ENCODE measurements at places on chromosomes 16 and 17.

DNA sequence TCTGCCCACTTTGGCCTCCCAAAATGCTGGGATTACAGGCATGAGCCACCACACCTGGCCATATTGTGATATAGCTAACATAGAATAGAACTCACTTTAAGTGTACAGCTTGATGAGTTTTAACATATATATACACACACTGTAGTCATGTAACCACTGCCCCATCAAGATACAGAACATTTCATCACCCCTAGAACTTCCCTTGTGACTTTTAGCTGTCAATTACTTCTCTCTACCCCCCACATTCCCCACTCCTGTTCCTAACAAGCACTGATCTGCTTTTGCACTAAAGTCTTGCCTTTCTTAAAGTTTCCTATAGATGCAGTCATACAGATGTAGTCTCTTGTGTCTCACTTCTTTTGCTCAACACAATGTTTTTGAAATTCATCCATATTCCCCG lies 93.1 kb downstream of the PITPNC1 start:
- no peak for DNase-seq

DNA sequence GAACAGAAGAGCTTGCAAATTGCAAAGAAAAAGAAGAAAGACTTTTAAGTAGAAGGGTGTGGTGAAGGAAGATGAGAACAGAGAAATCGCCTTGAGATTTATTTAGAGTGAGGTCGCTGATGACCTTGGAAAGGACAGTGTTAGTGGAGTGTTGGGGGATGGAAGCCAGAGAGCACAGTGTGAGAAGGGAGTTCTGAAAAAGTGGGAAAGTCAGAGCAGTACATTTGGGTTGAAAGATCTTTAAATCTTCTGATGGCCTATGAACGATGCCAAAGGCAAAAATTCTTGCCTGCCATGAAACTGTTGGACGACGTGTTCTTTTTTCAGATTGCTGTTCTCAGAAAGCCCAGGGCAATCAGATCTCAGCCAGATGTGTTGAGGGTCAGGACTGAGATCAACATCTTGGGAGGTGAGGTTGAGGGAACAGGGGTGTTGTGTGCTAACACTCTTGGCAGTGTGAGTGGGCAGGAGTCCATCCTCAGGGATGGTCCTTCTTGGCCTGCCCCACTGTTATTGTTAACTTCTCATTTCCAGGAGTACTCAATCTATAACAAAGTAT lies 330.1 kb downstream of the MAP2K6 start:
- DNase-seq: no peak

- DNase-seq: no peak
Observed at GRCh38 chr17:44778656-44779210, 19.9 kb downstream of the ADAM11 start.

DNA sequence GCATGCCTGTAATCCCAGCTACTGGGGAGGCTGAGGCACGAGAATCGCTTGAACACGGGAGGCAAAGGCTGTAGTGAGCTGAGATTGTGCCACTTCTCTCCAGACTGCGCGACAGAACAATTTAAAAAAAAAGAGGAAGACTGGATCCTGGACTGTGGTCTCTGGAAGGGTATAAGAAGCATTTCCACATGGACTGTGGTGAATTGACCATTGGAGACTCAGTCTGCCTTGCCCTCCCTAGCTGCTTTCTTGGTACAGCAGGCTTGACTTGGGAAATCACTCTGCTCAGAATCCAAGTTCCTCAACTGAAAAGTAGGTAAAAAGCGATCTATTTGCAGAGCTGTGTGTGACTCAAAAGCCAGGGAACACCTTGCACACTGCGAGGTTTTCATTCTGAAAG lies 1.0 kb upstream of the MGRN1 start:
- no peak for DNase-seq

GRCh38 chr16:28192806-28193529 lies 18.8 kb downstream of the XPO6 start:
- DNase-seq: no peak

- DNase-seq: no peak
Observed at GRCh38 chr17:4663711-4664110, 22.2 kb upstream of the ALOX15 start.

DNA sequence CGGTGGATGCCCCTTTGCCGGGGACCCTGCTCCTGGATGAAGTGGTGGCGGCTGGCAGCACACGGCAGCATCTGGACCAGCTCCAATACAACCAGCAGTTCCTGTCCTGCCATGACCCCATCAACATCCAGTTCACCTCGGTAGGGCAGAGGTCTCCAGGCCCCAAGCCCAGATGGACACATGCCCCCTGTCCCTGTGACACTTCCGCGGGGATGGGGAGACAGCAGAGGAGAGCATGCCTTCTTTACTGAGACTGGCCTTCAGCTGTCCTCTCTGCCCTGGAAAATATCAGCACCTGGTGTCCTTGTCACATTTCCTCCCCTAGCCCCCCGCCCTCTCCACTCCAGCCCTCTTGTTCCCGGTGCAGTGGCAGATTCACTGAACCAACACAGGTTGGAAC lies 6.2 kb downstream of the CHAD start:
- no peak for DNase-seq

DNA sequence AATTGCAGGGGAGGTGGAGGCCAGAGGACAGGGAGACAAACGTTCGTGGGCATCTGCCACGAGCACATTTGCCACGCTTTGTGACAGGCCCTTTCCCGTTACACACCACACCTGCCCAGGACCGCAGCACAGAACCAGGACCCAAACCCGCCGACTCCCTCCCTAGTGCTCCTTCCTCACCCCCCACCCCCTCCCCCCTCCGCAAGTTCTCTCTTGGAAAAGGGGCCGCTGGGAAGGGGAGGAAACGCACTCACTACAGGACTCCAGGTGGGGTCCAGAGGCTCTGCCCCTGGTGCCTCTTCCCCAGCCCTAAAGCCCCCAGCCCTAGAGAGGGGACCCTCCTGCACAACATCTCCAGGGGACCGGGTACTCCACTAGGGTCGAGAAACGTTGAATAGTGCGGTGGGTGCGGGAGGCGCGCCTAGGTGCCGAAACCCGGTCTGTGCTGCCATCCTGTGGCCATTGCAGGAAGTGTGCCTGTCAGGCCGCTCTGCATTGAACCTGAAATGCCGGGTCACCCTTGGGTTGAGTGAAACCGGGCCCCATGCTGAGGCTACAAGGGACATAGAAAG lies 21.9 kb upstream of the EIF1 start:
- peak; percentile 17 for DNase-seq

- no peak for DNase-seq
Observed at GRCh38 chr17:56011406-56012131, 141.7 kb upstream of the ANKFN1 start.

- DNase-seq: no peak
Observed at GRCh38 chr17:48818361-48818841, 1.4 kb upstream of the TTLL6 start.

DNA sequence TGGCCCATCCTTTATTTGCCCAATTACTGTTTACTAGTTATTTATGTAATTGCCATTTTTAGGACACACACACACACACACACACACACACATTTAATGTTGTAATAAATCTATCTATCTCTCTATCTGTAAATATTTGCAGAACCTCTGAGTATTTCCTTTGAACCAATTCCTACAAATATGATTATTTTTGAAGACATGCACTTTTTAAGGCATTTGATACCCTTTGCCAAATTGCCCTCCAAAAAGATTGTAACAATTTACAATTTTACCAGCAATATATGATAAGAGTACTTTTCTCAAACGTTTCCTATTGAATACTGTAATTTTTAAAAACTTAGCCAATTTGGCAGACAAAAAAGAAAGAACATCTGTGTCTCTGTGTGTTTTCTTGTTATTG lies 143.8 kb upstream of the FOXF1 start:
- no peak for DNase-seq

DNA sequence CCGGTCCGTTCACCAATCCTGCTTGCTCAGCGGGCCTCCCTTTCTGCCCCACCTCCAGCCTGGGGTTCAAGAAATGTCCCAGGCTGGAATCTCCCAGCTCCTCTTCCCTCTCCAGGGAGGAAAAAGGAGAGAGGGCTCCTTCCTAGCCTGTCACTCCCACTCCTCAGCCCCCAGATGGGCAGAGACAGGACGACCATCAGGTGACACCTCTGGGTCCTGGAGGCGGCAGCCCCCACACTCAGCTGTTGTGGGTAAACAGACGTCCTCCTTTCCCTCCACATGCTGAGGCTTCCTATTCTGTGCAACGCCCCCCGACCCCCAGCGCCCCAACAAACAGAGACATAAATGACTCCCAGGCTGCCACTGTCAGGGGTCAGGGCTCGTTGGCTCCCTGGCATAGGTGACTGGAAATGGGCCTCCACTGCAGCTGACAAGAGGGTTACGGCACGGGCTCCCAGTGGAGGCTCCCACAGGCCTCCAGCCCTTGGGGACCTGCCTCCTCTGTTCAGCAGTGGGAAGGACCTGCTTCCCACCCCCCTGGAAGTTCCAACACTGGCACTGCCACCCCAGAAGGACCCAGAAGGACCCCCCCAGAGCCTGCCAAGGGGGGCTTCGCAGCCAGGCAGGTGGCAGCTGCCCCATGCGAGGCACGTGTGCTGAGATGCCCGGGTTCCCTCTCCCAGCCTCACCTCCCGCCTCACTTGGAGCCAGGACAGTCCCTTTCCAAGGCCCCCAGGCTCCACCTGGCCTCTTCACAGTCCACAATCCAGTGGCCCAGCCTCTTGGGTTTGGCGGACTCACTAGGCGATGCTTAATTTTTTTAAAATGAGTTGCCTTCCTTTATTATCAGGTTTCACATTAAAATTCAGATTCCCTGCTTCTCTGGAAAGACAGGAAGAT lies 232.3 kb downstream of the KATNIP start:
- DNase-seq: no peak

DNA sequence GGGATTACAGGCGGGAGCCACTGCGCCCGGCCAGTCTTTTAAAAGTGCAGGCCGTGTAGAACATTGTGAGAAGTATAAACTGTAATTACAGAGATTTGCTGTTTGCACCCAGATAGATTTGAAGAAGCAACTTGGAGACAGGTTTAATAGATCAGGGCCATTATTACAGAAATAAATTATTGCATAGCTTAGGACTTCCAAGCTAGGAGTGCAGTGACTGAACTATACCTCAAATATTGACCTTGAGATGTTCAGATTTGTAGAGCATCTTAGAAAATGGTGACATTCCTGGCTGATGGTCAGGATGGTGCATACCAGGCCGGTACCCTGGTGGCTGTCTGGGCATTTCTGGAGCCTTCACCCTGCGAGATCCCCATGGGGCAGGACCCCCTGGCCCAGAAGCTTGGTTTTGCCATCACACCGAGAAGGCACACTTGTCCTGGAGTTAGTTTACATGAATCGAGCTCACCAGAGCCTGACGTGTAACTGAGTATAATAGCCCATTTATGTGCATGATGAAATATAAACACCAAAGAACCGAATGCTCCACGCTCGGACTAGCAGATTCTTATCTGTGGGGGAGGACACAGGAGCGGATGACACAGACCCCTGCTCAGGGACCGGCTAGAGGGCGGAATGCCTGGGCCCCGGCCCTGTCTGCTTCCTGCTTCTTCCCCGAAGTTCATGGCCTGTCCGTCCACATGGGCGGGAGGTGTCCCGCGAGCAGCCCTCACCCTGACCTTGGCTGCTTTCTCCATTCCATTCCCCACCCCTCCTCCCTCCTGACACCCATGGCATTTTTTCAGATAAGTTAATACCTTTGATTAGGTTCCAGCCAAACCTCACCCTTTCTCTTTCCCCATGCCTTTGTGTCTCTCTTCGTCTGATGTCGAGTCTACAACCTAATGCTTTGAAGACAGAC lies 32.1 kb downstream of the CCDC40 start:
- no peak for DNase-seq

GRCh38 chr16:67100569-67101310 lies 9.0 kb upstream of the PHAF1 start:
- no peak for DNase-seq

- no peak for DNase-seq
Observed at GRCh38 chr16:10077861-10078260, 104.4 kb downstream of the GRIN2A start.

DNA sequence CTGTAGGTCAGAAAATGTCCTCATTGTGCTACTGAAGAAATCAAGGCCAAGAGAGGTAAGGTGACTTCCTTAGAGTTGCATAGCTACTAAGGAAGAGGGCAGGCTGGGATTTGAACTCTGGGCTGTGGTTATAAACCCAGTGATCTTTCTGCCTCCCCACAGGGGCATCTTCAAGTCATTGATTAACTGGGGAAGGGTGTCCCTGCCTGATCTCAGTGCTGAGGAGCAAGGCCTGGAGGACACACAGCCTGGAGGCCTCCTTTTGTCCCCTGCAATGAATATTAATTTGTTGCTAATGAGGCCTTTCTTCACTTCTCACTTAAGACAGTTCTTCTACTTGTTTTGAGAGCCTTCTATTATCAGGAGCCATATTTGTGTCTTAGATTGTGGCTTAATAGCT lies 83.8 kb downstream of the KATNIP start:
- DNase-seq: no peak

GRCh38 chr17:49757151-49757777 lies 6.7 kb downstream of the FAM117A start:
- no peak for DNase-seq

GRCh38 chr17:30336369-30337171 lies 2.7 kb upstream of the TMIGD1 start:
- DNase-seq: no peak

GRCh38 chr16:9761870-9762269 lies 420.4 kb downstream of the GRIN2A start:
- no peak for DNase-seq

GRCh38 chr16:67537636-67538591 lies 9.3 kb downstream of the RIPOR1 start:
- DNase-seq: no peak

- DNase-seq: no peak
Observed at GRCh38 chr16:85173981-85174751, 61.9 kb upstream of the CIBAR2 start.

DNA sequence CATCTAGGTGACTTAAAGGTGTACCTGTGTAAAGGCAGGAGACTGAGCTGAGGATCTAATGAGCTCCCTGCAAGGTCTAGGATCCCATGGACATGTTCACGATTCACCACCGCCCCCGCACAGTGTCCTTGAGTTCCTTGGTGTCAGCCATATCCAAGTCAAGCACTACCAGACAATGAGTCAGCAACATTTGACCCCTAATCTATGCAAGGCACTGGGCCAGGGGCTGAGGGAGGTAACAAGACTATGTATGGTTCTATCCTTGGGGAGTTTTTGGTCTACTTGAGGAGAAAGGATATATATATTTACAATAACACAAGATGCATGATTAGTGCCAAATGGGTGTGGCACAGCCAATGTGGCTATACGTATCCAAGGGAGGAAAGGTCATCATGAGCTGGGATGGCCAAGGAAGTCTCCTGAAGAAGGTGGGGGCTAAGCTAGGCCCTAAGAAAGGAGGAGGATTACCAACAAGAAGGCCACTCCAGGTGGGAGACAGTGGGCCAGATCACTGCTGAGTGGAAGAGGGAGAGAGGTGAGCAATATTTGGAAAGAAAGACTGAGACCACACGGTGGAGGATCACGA lies 35.0 kb downstream of the ITGB3 start:
- DNase-seq: no peak

DNA sequence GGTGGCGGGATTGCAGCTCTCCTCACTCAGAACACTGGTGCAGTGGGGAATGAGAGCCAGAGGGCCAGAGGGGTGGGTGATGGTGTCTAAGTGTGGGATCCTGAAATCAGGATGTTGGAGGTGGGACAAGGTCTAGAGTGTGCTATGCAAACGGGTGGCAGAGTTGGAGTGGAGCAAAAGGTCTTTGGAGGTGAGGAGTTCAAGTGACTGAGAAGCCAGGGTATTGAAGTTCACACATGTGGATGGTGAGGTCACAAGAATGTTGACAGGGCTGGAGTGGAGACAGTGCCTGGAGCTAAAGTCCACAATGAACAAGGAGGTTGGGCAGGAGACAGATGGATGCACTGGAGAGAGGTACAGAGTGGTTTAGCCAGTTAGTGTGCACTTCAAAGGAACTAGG lies 38.3 kb upstream of the MAP3K14 start:
- no peak for DNase-seq
